ENCODE measurements at places on chromosomes 4 and X. TPM values are rescaled to one million over a fixed set of nuclear protein-coding genes. Genes with fewer than 3 reads are reported as not detected.

The USP26 gene
- not detected for total RNA-seq

DNA sequence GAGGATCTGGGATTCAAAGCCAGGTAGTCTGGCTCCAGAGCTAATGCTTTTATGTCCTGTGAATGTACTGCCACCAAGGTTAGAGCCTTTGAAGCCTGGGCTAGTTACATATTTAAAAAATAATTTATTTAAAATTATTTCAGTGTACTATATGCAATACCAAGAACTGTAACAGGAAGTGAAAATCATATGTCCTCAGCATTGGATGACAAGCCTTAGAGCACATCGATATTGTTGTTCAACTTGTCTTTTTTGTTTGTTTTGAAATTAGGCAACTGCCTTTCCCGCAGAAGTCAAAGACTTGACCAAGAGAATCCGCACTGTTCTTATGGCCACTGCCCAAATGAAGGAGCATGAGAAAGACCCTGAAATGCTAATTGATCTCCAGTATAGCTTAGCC lies 73.1 kb upstream of the IL13RA1 start:
- no peaks in the 10 kb centered on the region for H3K4me1 ChIP-seq
- H3K27ac ChIP-seq = no peak overlapping the region
- no peak for DNase-seq
- H3K36me3 ChIP-seq = peaks cover 4% of the 10 kb centered on the region
- no peak overlapping the region for H3K4me3 ChIP-seq
- no peaks in the 10 kb centered on the region for H3K27me3 ChIP-seq

DNA sequence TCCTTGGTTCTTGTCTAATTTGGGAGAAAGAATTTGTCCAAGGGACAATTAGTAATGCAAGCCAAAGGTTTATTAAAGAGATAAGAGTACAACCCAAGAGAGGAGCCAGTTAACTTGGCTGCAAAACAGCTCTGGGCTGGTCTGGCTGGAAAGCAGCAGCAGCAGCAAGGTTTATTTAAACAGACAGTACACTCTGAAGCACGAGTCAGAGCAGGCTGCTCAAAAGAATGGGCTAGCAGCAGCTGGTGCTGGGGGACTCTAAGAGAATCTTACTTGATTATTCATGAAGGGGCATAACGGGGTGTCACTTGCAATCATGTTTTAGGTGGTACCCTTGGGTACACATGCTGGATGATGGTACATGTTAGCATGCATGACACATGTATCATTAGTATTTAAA lies 17.1 kb upstream of the CT47C1 start:
- no peak overlapping the region for H3K27ac ChIP-seq
- no peaks in the 10 kb centered on the region for H3K4me1 ChIP-seq

The POU4F2 gene
- not detected for total RNA-seq
